ENCODE measurements at places on chromosomes 1 and 21.

DNA sequence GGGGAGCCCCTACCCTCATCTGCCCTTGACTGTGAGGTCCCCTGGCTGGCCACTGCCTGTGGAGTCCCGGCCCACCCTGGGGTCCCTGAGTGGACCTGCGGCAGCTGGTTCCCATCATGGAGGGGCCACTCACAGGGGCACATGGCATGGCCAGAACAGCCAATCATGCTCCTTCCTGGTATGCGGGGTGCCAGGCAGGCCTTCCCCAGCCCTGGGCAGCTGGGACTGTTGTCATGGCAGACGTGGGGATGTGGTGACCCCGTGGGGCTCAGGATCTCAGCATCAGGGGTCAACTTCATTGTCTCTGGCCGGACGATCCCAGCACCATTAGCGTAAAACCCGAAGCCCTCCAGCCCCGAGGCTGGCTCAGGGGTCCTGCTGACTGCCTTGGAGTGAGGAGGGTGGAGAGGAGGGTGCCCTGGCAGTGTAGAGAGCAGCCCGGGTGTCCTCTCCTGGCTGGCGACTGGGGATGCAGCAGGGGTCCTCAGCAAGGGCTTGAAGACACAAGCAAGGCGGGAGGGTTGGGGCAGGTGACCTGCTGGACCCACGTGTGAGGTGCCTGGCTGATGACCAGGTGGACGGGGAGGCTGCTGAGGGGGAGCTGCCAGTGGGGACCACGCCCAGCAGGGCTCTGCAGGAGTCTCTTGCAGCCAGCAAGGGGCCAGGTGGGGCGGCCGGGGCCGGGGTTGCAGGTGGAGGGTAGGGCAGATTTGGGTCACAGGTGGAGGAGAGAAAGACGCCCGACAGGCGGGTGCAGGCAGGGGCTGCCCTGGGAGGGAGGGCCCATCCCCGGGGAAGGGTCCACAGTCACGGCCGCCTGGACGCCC, 45.1 kb downstream of the TRIM11 start:
- no peak for DNase-seq

DNA sequence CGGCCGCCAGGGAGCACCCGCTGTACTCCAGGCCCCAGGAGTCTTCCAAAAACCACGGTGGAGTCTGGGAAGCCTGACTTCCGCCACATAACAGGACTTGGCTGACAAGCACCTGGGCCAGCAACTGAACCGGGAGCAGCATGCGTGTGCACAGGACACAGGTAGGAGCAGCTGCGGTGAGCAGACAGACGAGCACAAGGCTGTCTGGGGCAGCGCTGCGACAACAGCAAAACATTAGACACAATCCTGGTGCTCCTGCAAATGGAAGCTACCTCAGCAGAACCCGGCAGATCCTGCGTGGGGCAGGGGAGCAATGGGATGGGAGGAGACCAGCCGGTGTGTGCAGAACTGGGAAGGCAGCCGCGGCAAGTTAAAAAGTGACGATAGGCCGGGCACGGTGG, 80.4 kb downstream of the NPHP4 start:
- no peak for DNase-seq

DNA sequence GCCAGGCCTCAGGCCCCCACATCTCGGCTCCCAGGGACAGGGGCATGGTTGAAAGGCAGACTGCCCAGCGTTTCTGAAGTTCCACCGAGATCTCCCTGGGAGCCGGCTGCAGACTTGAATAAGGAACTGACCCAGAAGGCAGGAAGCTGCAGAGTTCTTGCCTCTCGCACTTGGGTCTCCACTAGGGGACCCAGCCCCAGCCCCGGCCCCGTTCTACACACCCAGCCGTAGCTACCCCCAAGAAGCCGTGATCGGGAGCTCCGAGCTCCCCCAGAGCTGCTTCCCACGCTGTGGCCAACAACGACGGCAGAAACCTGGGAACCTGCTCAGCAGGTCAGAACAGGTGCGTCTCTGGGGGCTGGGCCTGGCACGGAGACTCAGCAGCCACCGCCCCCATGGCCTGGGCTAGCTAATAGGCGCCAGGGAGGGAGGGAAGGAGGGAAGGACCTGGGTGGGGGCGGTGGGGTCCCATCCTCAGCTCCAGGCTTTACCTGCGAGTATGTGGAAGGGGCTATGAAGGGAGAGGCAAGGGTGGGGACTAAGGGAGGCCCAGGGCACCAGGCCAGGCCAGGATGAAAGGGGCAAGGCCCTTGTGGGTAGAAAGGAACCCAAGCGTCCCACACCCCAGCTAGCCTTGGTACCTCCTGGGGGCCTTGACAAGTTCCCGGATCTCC, at the start of gene NECTIN4:
NECTIN4 (minus strand) TSS at position 308 of the 674 bp plus-strand sequence; CDS start at position 46, 262 bp downstream.
- DNase-seq: no peak

DNA sequence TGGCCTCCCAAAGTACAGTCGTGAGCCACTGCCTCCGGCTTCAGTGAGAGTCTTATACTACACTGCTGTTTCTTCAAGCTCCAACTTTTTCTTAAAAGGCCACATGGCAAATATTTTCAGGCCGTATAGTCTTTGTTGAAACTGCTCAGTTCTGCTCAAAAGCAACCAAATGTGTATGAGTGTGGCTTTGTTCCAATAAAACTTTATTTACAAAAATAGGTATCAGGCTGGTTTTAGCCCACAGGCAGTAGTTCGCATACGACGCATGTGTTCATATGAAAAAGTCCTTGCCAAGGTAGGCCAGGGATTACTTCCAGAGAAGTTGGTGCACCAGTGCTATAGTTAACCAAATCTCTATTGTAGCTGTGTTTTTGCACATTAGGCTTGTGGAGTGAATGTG, 6.2 kb downstream of the PLEKHM2 start:
- DNase-seq: no peak

- DNase-seq: no peak
Observed at GRCh38 chr1:210738256-210738655, 395.7 kb downstream of the KCNH1 start.

- no peak for DNase-seq
Observed at GRCh38 chr1:87144981-87145380, 183.7 kb upstream of the LMO4 start.

- no peak for DNase-seq
Observed at GRCh38 chr1:103146166-103146565, 37.8 kb upstream of the COL11A1 start.

DNA sequence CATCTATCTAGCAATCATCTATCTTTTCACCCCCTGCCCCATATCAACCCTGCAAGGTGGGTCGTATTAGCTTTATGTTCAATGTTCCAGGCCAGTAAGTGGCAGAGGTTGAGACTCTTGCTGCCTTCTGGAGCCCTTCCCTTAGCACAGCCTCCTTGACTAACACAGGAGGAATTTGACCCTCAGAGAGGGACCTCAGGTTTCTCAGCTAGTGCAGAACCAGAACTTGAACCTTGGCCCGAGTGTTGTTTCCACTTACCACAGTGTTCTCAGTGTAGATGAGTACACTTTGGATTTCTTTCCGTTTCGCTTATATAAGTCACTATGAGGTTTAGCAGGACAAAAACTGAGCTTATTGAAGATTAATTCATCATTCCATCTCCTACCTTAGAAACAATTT, 11.1 kb upstream of the ATF3 start:
- no peak for DNase-seq

DNA sequence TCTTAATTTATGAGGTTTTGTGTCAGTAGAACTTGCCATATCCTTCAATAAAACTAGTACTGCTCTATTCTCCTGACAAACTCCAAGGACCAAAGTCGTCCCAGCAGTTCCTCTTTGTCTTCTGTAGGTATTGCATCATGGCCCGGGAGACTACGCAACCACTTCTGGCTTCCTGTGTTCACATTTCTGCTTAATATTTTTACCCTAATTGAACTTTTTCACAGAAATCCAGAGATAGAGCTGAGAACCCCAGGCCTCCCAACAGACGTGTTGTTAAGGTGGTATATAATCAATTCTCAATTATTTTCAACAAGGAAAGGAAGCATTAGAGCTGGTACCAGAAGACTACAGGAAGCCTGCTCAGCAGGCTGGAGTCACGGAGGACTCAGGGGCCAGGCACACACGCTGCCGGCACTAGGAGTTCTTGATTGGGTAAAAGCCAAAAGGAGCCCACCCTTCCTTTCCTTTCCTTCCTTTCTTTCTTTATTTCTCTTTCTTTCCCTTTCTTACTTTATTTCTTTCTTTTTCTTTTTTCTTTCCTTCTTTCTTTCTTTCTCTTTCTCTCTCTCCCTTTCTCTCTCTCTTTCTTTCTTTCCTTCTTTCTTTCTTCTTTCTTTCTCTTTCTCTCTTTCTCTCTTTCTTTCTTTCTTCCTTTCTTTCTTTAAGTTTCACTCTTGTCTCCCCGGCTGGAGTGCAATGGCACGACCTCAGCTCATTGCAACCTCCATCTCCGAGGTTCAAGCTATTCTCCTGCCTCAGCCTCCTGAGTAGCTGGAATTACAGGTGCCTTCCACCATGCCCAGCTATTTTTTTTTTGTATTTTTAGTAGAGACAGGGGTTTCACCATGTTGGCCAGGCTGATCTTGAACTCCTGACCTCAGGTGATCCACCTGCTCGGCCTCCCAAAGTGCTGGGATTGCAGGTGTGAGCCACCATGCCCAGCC, 173.7 kb downstream of the ZBTB18 start:
- DNase-seq: no peak

DNA sequence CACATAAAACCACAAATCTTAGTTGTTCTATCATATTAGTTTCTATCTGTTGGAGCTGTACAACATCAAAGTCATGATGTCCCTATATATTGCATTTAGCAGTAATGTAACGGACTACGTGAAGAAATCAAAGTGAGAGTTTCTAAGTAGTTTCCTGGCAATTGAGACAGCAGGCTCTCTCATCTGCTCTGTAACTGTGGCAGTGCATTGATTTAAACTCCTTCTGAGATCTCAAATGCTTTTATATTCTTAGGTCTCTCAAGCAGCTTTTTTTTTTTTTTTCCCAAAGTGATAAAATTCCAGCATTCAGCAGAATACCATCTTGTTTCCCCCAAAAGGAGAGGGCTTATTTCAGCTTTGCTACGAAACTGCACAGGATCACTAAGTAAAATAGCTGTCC, 480.1 kb downstream of the PTBP2 start:
- no peak for DNase-seq

- DNase-seq: no peak
Observed at GRCh38 chr1:196098000-196098399, 510.2 kb downstream of the KCNT2 start.

GRCh38 chr1:22825486-22826189, 115.0 kb downstream of the EPHB2 start:
- no peak for DNase-seq

DNA sequence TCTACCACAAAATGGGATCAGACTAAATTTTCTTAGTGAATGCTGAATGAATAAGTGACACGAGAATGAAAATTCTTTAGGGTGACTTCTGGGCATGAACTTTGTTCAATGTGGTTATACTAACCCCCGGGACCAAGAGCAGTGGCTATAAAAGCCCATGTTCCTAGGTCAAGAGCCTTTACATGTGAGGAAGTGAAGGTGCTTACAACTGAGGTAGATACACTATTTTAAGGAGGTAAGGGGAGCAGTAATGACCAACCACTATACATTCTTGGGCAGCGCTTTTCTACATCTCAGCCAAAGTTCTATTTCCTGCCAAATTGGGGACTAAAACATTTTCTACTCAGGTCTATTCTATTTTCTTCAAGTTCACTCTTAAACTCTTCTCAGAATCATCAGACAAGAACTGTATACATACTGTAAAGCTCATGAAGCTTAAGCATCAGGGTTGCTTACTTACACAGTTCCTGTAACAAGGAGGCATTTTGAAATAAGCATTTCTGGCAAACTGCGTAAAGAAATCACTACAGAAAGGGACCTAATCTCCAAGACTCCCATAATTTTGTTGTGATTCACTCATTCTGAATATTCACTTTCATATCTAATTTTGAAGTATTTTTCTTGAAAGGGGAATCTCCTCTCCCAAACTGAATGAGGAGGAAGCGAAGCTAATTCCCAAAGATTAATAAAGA, 8.5 kb upstream of the ARHGAP29 start:
- no peak for DNase-seq

DNA sequence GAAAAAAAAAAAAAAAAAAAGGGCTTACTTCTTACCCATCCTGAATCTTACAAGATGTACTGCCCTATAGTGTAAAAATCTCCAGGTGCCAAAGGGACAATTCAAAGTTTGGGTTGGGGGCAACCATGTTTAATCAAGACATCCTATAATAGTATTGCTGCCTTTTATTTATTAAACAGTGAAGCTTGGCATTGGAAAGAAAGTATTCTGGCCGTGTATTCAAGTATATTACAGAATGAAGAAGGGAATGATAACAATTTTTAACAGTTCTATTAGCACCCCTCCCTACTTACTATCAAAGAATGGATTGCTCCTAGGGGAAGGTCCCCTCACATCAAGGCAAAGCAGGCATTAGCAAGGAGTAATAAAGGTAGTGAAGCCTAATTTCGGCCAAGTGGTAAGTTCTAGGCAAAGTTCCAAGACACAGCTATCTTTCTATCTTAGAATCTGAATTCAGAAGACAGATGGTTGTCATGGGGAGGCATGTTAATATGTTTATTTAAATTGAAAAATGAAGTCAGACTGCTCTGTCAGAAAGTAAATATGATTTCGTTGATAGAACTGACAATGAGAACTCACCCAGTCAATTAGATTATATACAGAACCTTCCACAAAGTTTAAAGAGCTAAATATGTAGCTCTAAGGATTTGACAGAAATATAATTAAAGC, 24.6 kb downstream of the ST7L start:
- no peak for DNase-seq

DNA sequence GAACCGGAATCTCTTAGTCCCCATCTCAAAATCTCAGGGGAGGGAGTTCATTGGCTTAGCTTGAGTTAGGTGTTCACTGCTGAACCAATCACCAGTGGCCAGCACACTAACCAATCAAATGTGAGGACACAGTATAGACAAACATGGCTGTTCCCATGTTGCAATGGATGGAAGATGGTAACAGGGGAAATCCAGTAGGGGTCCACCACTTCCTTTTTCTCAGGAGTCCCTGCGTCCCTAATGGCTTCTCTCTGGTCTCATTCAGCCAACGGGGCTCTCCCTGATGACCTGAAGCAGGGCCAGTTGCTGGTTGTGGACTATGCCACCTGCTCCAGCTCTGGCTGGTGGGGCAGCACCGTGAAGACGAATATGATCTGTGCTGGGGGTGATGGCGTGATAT, 9.7 kb downstream of the CELA2B start:
- no peak for DNase-seq

- no peak for DNase-seq
Observed at GRCh38 chr1:174743654-174744561, 255.8 kb upstream of the CACYBP start.

GRCh38 chr1:165549973-165550372, 6.2 kb downstream of the LRRC52 start:
- DNase-seq: no peak

DNA sequence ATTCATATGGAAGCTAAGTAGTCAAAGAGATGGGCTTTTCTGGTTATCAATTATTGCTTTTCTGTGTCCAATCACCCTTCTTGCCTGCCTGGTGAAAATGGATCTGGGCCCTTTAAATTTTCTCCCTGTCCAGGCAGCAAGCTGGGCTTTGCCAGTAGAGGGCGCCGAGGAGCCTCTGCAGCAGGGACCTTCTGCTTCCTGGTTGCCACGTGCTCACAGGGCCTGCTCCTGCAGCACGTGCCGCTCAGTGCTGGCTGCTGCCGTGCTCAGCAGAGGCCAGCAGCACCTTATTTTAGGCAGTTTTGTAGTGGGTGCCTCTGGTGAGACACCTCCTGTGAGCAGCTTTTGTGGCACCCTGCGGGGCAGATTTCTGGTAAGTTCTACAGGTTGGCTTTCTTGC, 4.0 kb downstream of the ACTL8 start:
- DNase-seq: no peak
